ENCODE measurements at places on chromosomes 1 and 21.
A peak's percentile ranks its signal among the peaks of the same experiment; 100 is the strongest.

GRCh38 chr1:204502241-204502640, 7.6 kb upstream of the PIK3C2B start:
- DNase-seq, result no peak

- no peak for DNase-seq
Measured at GRCh38 chr1:165726841-165727240, 28.5 kb upstream of the ALDH9A1 start.

GRCh38 chr1:217389895-217390294, 241.0 kb downstream of the GPATCH2 start:
- no peak for DNase-seq

GRCh38 chr21:44616591-44616926, 4.7 kb downstream of the KRTAP10-8 start:
- no peak for DNase-seq

DNA sequence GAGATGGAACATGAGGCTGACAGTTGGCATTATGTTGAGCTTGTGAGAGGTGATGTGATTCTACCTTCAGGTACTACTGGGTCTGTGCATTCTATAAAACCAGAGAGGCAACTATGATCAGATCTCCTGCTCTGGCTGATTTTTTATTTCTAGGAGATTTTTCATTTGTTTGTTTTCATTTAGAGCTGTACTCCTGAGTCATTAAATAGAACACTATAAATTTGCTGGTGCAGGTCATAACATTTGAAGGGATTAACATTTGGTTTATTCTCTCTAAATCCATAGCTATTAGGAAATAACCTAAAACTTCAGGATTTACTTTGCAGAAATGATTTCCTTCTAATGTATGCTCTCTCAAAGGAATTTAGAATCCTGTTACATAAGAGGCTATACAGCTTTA, 42.9 kb downstream of the MAGI3 start:
- no peak for DNase-seq

DNA sequence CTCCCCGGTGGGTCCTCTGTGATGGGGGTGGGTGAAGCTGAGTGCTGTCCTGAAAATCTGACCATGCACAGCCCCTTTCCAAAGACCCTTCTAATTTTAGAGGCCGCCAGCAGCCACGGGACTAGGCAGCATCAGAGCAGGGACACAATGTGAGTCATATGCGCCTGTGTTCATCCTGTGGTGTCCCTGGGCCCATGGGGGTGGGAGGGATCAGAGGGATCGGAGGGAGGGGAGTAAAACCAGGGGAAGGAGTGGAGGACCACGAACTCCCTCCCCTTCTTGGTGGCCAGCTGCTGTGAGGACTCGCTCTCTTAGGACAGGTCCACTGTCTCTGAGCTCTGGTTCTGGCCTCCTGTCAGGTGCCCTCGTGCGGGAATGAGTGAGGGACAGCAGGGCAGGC, 61.5 kb downstream of the ADARB1 start:
- DNase-seq, result no peak

DNA sequence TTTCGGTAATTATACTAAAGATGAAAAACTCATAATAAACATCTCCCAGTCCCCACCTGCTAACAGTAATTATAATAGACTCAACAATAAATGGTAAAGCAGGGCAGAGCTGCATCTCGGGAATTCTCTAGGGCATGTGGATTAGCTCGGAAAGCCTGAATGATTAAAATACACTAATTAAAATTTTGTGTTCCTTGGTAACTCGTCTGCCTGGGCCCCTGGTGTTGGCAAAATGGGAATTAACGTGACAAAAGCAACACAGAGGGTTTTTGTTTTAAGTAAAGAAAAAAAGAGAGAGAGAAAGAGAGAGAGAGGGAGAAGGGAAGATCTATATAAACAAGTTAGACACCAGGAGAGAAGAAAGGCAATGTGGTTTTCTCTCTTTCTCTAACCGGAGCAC, 62.1 kb downstream of the CASZ1 start:
- peak; percentile 27 for DNase-seq

Data from NCI-H524 (cell line).